ENCODE measurements at places on chromosomes 3 and 15.

DNA sequence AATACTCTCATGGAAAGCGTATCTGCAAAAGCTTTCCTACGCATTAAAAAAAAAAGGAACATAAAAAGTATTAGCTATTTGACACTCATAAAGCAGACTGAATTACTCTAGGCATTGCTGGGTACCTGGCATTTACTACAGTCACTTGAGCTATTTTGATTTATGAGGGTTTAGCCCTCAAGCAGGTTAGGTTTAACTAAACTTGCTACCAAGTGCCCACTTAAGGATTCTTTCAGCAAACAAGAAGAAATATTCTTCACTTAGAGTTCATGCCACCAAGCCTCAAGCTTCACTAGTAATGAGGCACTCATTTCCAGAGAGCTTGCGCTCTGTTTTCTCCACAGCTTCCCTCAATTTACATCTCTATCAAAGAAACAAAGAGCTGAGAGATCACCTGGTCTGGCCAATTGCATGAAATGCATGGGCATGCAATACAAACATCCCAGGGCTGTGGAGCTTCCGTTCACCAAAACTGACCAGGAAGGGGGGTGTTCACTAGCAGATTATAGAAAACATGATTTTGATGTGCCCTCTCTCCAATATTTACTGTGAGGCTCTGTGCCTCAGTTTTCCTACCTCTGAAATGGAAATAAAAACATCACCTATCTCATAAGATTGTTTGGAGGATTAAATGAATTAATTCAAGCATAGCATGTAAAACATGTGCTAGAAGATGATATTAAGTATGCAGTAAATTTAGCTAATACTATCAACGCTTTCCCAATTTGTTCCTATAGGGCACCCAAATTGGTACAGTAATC lies 217.3 kb downstream of the RORA start:
- no peaks in the 10 kb centered on the region for H3K36me3 ChIP-seq
- peak overlapping the region; percentile 34 for H3K4me3 ChIP-seq
- DNase-seq, result peak; percentile 59
- H3K27me3 ChIP-seq, result no peaks in the 10 kb centered on the region
- peak overlapping the region; percentile 85 for H3K27ac ChIP-seq

DNA sequence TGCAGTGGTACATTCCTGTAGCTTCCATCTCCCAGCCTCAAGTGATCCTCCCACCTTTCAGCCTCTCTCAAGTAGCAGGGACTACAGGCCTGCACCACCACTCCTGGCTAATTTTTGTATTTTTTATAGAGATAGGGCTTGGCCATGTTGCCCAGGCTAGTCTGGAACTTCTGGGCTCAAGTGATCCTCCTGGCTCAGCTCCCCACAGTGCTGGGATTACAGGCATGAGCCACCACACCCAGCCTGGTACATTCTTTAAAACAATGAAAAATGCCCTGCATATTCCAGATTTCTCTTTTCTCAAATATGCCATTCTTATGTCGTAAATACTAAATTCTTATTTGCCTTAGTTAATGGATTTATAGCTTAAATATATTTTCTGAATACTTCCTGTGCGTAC lies 581.4 kb downstream of the MECOM start:
- no peak overlapping the region for H3K27ac ChIP-seq
- H3K36me3 ChIP-seq, result no peaks in the 10 kb centered on the region
- no peak for DNase-seq
- peaks cover 1% of the 10 kb centered on the region for H3K4me1 ChIP-seq

GRCh38 chr3:148084931-148085330 lies 612.8 kb upstream of the AGTR1 start:
- H3K27ac ChIP-seq, result no peak overlapping the region
- H3K4me3 ChIP-seq, result no peak overlapping the region
- H3K27me3 ChIP-seq, result no peaks in the 10 kb centered on the region
- no peaks in the 10 kb centered on the region for H3K4me1 ChIP-seq
- H3K36me3 ChIP-seq, result no peaks in the 10 kb centered on the region

GRCh38 chr3:31635545-31635944 lies 102.8 kb downstream of the STT3B start:
- no peak overlapping the region for H3K27ac ChIP-seq
- H3K27me3 ChIP-seq, result no peaks in the 10 kb centered on the region
- no peak overlapping the region for H3K4me3 ChIP-seq
- peaks cover 4% of the 10 kb centered on the region for H3K36me3 ChIP-seq
- DNase-seq, result no peak
- H3K4me1 ChIP-seq, result no peaks in the 10 kb centered on the region
